Eye (tissue), 1 donor: ENCODE measurements at places on chromosomes 5 and 9.

DNA sequence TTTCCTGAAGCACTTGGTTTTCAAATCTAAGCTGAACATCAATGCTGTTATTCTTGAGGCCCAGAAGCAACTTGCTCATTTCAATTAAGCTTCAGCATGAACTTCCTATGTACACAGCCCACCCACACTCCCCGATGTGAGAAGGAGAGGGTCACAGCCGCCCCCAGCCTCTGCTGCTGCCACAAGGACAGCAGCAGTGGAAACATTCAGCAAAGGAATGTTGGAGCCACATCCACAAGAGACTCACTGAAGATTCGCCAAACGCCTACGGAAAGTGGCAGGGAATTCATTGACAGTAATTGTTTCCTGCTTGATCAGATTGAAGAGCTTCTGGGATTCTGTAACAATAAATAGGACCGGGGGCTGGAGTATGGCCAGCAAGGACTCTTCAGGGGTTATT lies 2.9 kb downstream of the TGFBI start:
- no peak for DNase-seq

GRCh38 chr9:98775831-98776441 lies 20.4 kb downstream of the ANKS6 start:
- DNase-seq = peak; percentile 93

DNA sequence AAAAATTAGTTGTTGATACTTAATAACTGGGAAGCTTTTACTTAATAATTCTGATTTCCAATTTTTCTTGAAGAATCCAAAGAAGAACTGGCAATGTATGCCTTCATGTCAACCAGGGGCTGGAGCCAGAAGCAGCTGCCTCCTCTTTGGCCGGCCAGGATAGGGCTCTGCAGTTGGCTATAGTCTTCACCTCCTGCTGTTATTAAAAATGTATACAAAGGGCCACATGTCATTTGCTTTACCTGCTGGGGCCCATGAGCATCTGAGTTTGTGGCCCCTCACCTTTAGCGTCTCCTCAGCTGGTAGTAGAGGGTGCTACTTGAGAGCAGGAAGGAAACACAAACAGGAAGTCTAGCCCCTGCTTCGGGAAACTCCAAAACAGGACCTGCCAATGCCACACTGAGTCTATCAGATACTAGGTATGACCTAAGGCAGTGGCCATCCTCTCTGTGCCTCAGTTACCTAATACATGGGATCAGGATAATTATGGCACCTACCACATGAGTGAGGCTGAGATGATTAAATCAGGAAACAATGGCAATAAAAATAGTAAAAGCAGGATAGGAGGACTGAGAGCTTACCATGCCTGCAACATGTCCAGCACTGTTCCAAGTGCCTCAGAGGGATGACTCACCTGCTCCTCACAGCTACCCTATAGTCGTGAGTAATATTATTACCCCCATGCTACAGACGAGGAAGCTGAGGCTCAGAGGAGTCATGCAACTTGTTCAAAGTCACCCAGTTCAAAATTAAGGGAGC lies 21.3 kb downstream of the CCDC69 start:
- no peak for DNase-seq

DNA sequence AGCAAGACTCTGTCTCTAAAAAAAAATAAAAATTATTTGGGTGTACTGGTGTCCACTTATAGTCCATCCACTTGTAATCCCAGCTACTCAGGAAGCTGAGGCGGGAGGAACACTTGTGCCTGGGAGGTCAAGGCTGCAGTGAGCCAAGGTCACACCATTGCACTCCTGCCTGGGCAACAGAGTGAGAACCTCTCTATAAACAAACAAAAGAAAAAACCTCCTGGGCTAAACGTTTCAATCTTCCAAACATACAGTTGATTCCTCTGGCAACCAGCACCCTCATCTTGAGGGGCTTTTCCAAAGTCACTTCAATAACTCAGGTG lies 13.9 kb upstream of the CDK5RAP2 start:
- no peak for DNase-seq

DNA sequence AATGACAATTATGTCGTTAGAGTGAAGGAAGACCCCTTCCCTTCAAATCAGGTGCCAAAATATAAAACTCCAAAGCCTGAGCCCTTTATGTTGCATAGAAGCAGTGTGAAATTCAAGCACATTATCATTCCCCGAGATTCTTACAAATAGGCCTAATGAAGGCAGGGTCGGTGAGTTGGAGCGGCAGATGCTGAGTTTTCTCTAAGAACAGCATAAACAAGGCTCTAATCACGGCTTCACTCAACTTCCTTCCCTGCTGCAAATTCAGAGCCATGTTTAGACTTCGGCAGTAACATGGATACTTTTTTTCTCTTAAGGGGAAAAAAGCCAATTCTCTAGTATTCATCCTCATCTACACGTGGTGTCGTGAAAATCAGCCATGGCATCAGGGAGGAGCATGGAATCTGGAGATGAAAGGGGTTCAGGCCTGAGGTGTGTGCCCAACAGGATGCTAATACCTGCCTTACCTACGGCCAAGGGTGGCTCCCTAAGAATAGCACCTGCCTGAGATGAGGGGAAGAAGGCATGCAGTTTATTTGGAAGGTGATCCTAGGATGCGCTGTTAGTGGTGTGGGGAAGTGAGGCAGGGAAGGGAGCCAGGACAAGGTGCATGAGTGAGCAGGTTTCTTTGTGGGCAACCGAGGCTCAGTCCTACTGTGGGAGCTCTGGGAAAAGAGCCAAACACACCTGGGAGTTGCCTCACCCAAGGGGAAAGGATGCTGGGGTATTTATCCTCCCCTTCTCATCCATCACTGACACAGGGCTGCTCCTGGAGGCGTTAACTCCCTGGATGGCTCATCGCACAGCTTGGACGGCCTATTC lies 146.8 kb upstream of the TBC1D2 start:
- DNase-seq = no peak

GRCh38 chr5:84693256-84693655 lies 308.6 kb upstream of the EDIL3 start:
- no peak for DNase-seq

DNA sequence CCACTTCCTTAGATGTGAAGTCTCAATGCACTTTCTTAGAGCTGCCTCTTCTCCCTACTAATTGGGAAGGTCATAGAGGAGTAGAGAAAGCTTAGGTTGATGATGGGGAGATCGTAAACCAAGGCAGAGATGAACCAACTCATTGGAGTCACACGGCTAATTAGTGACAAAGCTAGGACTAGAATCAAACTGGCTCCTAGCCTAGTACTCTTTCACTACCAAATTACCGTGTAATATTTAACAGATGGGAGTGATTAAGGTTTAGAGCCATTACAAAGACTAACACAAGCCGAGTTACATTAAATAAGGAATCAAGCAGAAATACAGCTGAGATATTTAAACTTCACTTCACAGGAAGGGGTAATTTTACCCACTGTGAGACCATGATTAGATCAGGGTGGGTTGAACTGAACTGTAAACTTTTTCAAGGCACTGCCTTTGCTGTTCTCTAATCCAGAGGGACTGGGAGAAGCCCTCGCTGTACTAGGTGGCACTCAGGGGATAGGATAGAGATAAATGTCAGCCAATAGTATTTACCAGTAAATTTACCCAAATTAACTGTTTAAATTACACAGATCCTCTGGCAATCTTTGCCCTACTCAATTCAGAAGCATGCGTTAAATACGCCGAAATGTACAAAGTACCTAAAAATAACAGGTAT lies 166.4 kb upstream of the PIK3R1 start:
- DNase-seq = peak; percentile 27

- DNase-seq = no peak
Observed at GRCh38 chr5:116423141-116423540, 151.5 kb downstream of the SEMA6A start.

GRCh38 chr5:128974567-128974966 lies 9.3 kb downstream of the SLC27A6 start:
- no peak for DNase-seq
